Effector memory CD4-positive, alpha-beta T cell (primary cell): ENCODE measurements at places on chromosomes 3 and 15.

DNA sequence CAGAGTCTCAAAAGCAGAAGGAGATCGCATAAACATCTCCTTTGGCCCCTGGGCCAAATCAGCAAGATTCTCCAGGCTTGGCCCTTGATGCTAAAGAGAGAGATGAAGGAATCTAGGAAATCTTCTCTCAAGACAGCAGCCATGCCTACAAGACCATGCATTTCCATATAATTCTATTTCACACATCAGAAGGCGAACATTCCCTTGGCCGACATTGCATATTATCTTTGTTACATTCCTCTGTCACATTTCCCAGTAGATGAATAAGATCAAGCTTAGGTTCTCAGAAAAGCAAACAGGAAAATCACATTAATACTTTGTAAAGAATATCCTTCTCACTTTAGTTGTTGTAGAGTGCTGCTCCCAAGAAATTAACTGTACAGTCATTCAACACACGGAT lies 21.3 kb downstream of the GASK1A start:
- no peak for DNase-seq

DNA sequence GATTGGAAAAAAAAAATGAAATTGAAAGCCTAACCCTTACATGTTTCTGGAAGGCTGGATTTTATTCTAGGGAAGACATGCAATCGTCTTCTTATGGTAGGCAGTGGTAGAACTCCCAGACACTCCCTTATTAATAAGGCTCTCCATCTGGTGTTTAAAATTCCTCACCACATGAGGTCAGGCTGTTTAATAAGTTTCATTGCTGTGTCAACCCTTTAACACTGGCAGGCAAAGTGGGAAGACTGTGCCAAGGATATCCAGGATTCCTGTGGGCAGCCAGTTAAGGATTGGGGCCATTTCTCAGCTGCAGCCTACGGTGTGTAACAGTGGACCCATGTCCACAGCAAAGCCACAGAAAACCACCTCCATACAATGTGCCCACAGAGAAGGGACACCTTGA lies 225.5 kb upstream of the CHRM5 start:
- DNase-seq: no peak

DNA sequence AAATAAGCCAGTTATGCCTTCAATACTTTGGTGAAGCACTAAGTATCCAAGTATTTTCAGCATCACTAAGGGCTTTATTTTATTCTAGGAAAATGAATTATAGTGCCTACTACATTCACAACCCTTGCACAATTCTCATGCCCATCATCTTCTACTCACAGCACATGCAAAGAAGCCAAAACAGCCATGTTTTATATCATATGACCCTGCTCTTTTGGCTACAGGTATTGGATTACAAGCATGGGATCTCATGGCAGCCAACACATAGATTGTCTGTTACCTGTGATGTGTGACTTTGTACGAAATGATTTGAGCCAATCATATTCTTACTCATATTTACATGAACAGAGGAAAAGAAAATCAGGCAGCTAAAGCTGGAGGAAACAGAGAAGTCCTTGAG lies 38.6 kb downstream of the STT3B start:
- no peak for DNase-seq

DNA sequence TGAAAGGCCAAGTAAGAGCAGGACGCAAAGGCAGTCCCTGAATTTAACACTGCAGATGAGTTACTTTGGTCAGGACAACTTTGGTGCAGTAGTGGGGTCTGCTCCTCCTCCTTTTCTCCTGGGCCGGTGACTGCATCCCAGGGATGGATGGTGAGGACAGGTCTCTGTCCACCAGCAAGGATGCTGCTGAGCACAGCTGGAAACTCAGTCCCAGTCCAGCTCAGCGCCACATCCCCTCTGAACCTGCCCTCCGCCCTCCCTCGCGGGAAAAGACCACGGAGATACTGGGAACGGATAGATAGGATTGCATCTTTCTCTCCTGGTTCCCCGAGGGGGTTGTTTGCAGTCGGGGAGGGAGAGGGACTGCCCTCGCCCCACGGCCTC lies 13.8 kb downstream of the GRAMD2A start:
- no peak for DNase-seq

DNA sequence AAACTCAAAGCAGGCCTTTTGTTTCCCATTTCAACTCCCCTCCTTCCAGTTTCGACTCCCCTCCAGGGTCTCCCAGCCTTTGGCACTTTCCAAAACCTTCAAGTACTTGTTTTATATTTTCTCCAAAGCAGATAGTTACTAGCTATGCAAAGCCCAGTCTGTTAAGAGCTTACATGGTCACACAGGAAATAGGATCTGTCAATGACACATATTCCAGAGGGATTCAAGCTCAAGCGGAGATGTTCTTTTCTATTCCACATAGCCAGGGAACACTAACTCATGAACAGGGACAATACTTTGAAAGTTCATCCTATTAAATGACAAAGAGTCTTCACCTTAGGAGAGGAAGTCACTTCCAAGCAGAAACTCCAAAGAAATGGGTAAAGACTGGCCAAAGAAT lies 18.6 kb downstream of the SUCLG2 start:
- no peak for DNase-seq

GRCh38 chr3:188208516-188208981 lies 54.6 kb downstream of the LPP start:
- DNase-seq: no peak

DNA sequence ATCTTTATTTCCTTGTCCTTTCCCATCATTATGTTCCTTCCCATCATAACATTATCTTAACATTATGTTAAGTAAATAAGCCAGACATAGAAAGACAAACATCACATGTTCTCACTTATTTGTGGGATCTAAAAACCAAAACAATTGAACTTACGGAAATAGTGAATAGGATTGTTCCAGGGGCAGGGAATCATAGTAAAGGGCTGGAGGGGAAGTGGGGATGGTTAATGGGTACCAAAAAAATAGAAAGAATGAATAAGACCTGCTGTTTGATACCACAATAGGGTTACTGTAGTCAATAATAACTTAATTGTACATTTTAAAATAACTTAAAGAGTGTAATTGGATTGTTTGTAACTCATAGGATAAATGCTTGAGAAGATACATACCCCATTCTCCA lies 36.7 kb upstream of the MBNL1 start:
- DNase-seq: no peak

DNA sequence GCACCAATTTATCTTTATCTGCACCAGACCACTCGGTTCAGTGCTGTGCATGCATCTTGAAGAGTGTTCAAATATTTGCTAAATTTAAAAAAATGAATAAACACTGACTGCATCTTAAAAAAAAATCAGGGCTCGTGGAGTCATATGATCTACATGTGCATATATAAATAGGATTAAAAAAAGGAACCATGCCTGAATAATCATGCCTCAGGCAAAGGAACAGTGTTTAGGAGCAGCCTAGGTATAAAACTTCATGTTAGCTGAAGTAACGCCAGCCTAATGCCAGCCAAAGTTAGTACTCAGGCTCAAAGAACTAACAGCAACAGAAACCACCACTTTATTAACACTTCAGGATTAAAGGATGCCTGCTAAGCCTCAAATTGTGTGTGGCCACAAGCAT lies 9.5 kb downstream of the ABCC5 start:
- no peak for DNase-seq

DNA sequence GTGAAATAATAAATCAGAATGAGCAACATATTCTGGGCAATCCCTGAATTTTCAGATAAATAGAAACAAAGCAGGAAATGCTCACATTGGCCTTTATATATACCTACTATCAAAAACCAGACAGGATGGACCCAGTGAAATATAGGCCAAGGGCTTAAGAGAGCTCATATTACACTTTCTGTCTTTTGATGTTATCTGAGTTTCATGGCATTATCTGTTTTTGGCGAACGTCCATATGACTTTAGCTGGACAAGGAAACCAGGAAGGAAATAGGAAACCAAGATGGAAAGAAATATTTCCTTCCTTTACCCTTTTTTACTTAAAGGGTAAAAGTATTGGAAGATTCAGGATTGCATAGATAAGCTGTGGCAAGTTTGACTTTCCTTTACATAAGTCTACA lies 274.8 kb downstream of the THSD4 start:
- DNase-seq: no peak

DNA sequence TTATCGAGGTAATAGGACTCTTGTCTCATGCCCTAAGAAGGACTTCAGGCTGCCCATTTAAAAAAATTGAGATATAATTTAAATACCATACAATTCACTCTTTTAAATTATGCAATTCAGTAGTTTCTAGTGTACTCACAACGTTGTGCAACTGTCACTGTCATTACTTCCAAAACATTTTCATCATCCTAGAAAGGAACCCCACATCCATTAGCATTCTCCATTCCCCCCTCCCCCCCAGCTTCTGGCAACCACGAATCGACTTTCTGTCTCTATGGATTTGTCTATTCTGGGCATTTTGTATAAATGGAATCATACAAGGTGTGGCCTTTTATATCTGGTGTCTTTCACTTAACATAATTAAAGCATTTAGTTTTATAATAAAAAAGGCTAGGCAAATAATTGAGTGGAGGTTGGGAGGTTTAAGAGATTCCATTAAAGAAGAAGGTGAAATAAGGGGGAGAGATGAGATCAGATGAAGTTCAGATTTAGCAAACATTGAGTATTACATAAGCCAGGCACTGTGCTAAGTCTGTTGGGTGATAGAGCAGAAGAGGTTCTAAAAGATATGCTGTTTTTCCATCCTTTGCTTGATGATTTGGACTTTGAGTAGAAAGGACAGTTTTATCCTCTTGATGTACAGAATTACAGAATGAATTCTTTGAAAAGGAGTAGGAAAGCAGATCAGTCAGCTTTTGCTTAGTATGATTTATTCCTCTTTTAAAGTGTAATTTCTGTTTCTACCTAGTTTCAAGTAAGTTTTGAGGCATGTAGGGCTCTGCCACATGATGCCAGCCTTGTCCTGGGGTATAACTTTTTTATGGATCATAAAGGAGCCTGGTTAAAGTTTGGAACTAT lies 36.3 kb downstream of the UBE2E2 start:
- DNase-seq: no peak

DNA sequence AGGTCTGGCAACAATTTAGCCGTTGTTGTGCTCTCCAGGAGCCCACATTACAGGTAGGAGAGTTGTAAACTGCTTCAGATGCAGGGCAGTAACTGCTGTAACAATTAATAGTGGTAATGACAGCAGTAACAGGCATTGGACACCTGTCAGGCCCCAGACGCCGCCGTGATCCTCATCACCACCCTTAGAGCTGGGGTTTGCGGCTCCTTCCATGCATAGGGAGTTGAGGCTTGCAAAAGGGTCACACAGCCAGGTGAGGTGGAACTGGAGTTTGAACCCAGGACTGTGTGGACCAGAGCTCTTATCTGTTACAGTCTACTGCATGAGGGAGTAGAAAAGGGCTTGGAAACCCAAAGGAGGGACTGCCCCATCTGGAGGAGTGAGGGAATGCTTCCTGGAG lies 26.8 kb upstream of the NR2C2 start:
- DNase-seq: no peak

DNA sequence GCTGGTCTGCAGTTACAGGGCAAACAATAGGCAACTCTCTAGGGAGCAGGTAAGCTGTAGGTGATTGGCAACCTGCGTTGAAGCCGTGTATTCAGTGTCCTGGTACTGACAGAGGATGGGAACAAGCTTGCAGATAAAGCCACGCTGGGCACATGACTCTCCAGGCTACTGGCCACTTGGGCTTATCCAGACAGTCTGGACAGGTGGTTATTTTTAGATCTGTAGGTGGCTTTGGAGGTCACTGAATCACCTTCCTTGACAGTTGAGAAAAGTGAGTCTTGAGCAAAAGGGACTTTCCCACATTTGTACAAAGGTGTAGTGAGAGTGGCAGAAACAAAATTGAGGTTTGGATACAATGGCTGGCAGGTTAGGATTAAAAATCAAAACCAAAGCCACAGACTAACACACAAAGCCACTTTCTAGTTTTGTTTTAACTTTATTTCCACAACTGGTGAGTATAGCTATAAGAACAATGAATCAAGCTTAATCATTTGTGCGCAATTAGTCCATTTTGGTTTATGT lies 22.3 kb upstream of the IL1RAP start:
- DNase-seq: no peak

GRCh38 chr3:8336456-8336855 lies 165.2 kb upstream of the LMCD1 start:
- no peak for DNase-seq

- no peak for DNase-seq
Observed at GRCh38 chr3:10485380-10485779, 20.0 kb downstream of the ATP2B2 start.

DNA sequence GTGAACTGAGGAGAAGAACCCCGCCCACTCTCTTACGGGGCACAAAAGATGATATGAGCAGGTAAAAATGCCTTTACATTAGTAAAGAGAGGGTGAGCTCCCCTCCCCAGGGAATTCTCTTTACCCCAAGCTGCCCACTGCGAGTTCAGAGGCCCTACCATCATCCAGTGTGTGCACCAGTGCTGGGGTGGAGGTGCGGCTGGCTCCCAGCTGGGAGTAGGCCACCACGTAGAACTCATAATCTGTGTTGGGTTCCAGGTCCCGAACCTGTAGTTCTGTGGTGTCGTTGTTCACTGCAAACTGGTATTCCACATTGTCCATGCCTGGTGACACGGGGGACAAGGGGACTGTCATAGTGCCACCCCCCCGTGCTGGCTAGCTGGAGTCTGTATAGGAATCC lies 17.1 kb upstream of the IGDCC3 start:
- DNase-seq: no peak

- no peak for DNase-seq
Observed at GRCh38 chr3:5579139-5579602, 391.7 kb downstream of the EDEM1 start.

GRCh38 chr3:41960826-41961750 lies 815 bp downstream of the ULK4 start:
- peak; percentile 50 for DNase-seq

GRCh38 chr15:53618461-53618860 lies 141.0 kb downstream of the WDR72 start:
- DNase-seq: no peak

GRCh38 chr3:168251371-168251770 lies 155.6 kb upstream of the GOLIM4 start:
- no peak for DNase-seq

GRCh38 chr15:91537856-91538255 lies 315.7 kb upstream of the SLCO3A1 start:
- no peak for DNase-seq

DNA sequence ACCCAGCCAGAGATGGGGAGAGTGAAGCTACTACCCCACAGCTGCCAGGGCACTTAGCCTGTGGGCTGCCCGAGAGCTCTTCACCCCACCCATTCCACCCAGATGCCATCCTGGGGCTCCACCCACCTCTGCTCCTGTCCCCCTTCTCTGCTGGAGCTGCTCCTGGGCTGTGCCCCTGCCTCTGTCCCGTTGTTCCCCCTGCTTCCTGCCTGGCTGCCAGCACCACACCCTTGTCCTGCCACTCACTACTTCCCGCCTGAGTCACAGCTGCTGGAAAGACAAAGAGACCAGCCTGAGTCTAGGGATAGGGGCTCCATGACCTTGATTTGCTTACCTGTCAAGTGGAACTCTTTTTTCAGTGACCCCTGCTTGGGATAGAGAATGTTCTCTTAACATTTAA lies 12.4 kb downstream of the GNAI2 start:
- DNase-seq: no peak
